ENCODE measurements at places on chromosomes 13 and 19. TPM values are rescaled to one million over a fixed set of nuclear protein-coding genes. Genes with fewer than 3 reads are reported as not detected.

DNA sequence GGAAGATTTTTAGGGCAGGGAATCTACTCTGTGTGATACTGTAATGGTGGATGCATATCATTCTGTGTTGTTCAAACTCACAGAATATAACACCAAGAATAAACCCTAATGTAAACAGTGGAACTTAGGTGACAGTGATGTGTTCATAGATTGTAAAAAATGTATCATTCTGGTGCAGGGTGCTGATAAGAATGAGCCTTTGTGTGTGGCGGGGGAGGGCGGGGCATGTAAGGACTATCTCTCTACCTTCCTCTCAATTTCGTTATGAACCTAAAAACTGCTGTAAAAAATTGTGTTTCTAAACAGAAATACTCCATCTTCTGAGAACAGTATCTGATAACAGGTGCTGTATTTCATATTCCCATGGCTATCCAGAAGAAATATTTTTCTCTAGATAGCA lies 35.6 kb downstream of the TNFRSF19 start:
- DNase-seq, result no peak

Gene RAVER1
- total RNA-seq, result 35.5 TPM

DNA sequence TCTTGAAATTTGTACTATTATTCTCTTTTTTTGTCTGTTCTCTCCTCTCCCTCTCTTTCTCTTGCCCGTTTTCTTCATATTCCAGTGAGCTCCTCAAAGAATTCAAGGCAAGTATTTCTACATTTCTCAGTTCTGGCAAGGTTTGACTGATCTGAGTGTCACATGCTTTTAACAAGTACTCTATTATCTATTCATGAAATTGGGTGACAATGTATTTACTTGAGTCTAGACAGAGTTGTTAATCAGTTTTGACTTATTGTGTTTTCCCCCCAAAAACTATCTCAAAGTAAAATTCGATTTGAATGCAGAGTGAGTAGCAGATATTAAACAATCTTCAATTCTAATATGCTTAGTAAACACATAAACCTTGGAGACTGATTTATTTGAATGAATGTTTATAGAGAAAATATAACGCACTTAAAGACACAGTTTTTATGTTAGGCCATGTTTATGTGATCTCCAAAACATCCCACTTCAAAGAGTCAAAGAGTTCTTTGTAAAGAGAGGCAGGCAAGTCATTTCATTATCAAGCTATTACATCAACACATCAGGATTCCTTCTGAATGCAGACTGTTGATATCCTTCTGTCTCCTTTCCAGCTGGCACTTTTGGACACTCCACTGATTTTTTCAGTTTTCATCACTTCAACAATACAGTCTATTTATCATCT lies 166.6 kb downstream of the SLITRK6 start:
- DNase-seq, result no peak

Gene SGCG
- not detected for total RNA-seq

GRCh38 chr13:33176526-33176925 lies 109.0 kb downstream of the STARD13 start:
- DNase-seq, result no peak

Measured in HT-29 (cell line).